Esophagus squamous epithelium (tissue), 5 donors: ENCODE measurements at places on chromosomes 1 and 21.

DNA sequence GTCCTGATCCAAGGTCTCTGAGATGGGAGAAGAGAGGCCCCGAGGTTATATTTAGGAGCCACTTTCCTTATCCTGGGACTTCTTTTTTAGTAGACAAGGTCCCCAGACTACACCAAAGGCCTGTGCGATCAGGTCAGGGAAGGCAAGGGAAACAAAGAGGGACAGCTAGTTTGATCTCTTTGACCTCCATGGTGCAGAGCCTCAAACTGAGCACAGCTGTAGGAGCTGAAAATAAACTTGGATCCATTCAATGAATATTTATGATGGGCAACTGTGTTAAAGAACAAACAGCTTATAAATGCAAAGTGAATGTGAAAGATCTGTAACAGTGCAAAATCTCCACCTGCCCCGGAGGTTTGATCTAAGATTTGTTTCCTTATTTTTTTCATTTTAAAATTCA lies 256.6 kb downstream of the DYRK1A start:
- DNase-seq = no peak

DNA sequence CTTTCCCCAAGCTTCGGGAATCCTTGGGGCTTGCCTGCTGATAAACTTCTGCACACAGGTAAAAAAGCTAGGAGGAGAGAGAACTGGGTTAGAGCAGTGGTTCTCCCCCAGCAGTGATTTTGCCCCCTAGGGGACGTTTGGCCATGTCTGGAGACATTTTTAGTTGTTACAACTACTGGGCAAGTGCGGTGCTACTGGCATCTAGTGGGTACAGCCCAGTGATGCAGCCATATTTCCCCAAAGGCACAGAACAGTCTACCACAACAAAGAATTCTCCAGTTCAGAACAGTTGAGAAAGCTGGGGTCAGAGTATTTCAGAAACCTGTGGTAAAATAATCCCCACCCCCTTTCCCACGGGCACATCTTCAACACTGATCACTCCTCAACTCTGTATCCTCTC lies 41.3 kb downstream of the LRRC71 start:
- DNase-seq = no peak

GRCh38 chr1:56256153-56257000 lies 323.0 kb downstream of the PLPP3 start:
- DNase-seq = no peak

DNA sequence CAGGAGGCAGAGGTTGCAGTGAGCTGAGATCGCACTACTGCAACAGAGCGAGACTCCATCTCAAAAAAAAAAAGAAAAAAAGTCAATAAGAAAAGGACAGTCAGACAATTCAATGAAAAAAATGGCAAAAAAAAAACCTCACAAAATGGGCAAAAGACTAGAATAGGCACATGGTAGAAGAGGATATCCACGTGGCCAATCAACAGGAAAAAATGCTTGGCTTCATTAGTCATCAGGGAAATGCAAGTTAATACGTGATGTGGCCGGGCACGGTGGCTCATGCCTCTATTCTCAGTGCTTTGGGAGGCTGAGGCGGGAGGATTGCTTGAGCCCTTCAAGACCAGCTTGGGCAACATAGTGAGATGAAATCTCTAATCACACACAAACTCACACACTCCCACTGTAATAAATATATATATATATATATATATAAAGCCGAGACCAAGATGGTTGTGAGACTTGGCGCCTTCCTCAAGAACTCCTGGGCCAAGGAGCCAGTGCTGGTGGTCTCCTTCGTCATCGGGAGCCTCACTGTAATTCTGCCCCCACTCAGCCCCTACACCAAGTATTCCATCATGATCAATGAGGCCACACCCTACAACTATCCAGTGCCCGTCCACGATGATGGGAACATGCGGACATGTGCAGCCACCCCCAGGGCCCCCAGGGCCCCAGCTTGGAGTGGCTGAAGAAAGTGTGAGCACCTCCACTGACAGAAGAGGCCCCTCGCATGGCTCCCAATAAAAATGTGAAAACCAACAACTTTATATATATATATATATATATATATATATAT lies 22.9 kb upstream of the LEFTY2 start:
- no peak for DNase-seq

- DNase-seq = no peak
Measured at GRCh38 chr21:16535102-16535422, 805.3 kb downstream of the USP25 start.

DNA sequence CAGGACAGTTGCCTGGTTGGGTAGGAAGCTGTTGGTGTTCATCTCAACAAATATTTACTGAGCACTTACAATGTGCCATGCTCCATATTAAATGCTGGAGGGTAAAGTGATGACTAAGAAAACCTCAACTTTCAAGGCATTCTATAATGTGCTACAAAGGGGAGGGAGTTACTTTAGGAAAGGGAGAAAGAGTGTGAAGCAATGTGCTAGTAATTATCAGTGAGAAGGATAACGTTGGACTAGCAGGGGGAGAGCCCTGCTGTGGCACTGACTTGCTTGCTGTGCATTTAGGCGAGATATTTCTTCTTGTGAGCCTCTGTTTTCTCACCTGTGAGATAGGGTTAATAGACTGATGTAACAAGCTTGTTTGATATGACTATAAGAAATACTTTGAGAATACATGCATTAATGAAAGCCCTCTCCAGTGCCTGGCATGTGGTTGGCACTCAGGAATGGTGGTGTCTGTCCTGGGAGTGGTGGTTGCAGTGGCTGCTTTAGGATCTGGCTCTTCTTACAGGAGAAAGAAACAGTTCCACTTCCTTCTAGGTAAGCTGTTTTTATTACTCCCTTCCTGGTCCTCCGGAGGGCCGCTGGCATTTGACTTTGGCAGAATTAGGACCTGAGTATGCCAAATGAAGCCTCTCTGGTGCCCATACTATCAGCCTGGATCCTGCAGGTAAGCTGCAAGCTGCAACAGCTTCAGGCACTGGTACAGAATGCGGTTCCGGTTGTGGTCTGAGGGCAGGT lies 111.1 kb upstream of the COA6 start:
- no peak for DNase-seq

- DNase-seq = no peak
Measured at GRCh38 chr1:47175227-47175934, 14.5 kb downstream of the PDZK1IP1 start.

GRCh38 chr1:17270891-17271765 lies 22.2 kb downstream of the PADI3 start:
- no peak for DNase-seq

DNA sequence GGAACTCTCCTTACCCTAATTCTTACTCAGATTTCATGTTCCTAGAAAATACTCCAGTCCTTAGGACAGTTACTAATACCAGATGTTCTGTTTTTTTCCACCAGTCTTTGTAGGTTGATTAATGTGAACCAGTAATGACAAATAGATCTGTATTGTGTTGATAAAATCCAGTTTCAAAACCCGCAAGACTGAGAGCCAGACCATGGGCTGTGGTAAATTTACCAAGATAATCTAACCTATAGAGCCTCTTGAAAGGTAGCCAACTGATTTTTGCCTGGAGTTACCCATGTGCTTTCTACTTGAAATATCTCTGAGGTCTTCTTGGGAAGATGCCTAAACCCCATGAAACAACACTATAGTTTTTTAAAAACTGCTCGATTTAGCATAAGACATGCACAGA lies 46.5 kb upstream of the CDC7 start:
- DNase-seq = no peak

- DNase-seq = no peak
Measured at GRCh38 chr1:206556047-206556749, 48.9 kb downstream of the RASSF5 start.

- DNase-seq = no peak
Measured at GRCh38 chr1:55947446-55947845, 631.9 kb downstream of the PLPP3 start.

- no peak for DNase-seq
Measured at GRCh38 chr1:24381256-24381655, 32.3 kb downstream of the STPG1 start.
